ENCODE measurements at places on chromosomes 5 and 9. TPM values are rescaled to one million over a fixed set of nuclear protein-coding genes. Genes with fewer than 3 reads are reported as not detected.
A peak's percentile ranks its signal among the peaks of the same experiment; 100 is the strongest.

- DNase-seq: no peak
Measured at GRCh38 chr5:35899800-35900199, 38.6 kb downstream of the CAPSL start.

DNA sequence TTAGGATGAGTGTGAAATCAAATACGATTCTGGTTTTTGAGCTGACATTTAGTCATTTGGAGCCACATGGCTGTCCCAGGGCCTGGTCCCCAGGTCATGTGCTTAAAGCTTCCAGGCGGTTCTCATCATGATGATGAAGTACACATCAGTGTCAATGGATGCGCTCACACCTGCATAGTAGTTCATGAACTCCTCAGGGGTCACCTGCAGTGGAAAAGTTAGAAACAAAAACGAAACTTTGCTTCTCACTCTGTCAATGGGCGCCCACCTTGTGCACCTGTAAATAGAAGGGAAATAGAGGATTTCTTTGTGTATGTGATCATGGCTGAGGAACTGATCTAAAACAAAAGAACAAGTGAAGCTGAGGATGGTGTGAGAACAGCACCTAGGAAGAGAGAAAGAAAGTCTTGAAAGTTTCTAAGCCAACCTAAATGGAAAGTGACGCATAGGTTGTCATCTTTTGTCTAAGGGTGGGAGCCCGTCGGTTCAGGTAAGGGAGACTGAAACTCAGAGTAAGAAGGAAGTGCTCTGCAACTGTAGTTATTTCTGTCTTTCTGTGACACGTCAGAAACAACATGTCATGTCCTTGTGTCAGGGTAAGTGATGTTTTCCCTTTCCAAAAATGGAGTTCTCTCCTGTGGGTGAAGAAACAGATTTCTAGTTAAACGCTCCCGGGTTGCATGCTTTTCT is 33.8 kb downstream of the CAPSL start:
- DNase-seq: peak; percentile 65

GRCh38 chr5:55868846-55869245 is 17.7 kb downstream of the IL31RA start:
- peak; percentile 80 for DNase-seq

DNA sequence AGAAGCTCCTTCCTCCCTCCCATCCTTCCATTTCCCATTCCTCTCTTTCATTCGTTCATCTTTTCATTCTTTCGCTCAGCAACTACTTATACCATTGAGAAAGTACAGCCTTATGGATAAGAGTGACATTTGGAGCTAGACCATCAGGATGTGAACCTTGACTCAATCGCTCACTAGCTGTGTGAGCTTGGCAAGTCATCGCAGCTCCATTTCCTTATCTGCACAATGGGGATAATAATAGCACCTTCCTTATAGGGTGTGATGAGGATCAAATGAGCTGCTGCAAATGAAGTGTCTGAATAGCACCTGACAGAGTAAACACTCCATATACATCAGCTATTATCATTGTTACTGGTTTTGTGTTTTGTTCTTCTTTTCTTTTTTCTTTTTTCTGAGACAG is 28.1 kb upstream of the SYNPO start:
- DNase-seq: no peak

GRCh38 chr5:157306692-157307471 is 41.0 kb downstream of the CYFIP2 start:
- DNase-seq: peak; percentile 46

DNA sequence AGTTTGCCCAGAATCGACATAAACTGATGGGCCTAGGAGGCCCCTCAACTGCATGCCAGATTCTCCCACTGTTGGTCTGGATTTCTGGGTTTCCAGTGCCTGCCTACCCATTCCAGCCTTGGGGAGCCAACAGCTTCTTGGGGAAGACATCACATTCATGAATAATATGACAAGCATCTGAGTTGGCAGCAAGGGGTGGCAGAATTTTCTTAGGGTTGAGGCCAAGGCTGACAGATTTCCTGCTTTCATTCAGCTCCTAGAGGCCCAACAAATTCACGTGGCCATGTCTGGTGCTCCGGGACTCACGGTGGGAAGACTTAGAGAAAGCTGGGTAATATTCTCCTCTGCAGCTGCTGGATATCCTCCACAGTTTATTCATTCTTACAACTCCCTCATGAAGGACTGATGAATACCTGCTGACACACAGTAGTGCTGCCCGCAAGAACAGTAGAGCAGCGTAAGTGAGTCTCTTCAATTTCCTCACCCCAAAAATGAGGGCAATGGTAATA is 305.0 kb upstream of the TNC start:
- no peak for DNase-seq

GRCh38 chr5:136424835-136425584 is 59.7 kb upstream of the TRPC7 start:
- DNase-seq: peak; percentile 59

DNA sequence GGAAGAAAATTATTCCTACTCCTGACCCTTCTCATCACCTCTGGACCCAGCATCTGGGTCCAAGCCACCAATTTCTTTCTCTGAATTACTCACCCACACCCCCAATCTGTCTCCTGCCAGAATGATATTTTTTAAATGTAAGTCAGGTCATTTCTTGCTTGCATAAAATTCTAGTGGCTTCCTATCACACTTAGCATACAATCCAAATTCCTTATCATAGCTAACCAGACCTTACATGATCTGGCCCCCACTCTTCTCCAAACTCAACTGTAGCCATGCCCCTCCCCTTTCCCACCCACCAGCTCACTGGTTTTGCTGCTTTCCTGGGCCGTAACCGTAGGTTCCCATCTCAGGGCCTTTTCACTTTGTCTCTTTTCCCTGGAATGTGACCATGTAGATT is 15.2 kb downstream of the HTR4 start:
- DNase-seq: no peak

GRCh38 chr5:138575194-138576015 is at the start of gene HSPA9:
Gene HSPA9 (minus strand): TSS chr5:138575401. CDS start chr5:138575318, 83 bp downstream.
- peak; percentile 98 for DNase-seq

ZNF454 gene
- total RNA-seq: not detected

DNA sequence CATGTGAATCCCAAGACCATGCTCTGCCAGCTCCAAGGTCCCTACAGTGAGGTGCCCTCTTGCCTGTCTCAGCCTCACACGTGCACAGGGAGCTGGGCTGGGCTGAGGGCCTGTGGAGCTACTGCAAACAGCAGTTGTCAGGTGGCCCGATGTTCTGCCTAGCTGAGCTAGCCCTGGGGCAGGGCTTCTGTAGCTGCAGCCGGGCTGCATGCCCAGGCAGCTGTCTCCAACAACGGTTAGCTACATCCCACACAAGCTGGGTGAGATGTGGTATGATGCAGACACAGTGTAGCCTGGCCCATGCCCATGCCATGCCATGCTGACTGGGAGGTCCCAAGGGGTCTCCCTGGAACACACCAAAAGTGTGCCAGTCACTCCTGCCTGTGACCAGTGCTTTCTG is 62.0 kb downstream of the MACROH2A1 start:
- no peak for DNase-seq

GARIN3 gene
- total RNA-seq: 1.3 TPM

GRCh38 chr5:86095092-86095491 is 522.6 kb upstream of the COX7C start:
- no peak for DNase-seq

DNA sequence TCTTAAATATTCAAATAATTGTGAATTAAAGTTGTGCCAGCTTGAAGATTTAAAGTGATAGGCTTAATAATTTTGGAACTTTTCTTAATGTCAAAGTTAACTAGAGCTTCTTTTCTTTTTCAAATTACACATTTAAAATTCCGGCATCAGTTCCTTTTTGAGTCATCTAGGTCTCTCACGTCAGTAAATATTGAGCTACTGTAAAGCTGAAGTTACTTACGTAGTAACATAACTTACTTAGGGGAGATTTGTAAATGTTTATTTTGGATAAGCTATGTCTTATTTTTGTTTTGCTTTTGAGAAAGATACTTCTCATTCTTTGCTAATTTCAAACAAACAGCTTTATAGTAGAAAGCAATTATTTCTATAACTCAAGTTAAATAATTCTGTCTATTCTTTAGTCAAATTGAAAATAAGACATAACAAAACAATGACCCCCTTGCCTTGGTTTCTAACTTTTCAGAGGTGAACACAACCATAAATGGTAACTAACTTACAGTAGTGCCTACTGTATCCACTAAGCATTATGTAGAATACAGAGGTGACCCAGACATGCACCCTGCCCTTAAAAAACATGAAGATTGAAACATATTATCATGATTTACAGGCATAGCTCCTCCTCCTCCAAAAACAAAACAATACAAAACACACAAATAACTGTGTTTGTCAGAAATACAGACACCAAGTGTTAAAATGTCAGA is 29.8 kb downstream of the CD274 start:
- DNase-seq: no peak

CEL gene
- total RNA-seq: 1.0 TPM

DNA sequence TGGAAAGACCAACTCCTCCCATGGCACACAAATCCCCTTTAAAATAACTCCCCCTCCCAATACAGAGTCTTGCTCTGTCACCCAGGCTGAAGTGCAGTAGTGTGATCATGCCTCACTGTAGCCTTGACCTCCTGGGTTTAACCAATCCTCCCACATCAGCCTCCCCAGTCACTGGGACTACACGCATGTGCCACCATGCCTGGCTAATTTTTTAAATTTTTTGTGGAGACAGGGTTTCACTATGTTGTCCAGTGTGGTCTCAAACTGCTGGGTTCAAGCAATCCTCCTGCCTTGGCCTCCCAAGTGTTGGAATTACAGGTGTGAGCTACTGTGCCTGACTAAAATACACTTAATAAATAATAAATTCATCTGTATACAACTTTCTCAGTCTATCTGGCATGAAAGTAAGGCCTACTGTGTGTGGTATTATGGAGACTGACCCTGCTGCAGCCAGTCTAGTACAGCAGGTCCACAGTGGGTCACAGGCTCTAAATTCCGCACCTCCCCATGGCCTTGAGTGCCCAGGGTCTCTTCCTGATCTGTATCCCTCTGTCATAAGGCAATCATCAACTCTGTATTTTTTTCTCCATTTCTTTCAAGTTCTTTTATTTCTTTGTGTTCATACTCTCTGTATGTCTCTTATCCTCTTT is 169.4 kb downstream of the MAPKAP1 start:
- no peak for DNase-seq

DNA sequence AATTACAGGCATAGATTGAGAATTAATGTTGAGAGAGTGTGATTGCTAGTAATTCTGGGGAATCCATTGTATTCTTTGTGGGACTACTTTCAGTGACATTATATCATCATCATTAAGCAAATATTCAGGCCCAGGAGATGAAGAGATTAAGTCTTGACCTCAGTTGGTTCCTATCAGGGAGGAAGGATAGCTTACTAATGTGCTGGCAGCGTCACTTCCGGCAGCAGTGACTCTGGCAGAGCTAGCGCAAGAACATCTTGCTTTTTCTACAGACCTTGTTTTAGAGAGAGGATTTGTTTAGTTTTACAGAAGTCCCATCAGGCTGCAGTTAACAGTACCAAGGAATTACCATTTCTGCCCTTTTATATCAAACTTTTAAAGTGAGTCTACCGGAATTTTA is 20.3 kb downstream of the OSTF1 start:
- no peak for DNase-seq

- DNase-seq: no peak
Measured at GRCh38 chr5:61289241-61289640, 42.8 kb upstream of the ZSWIM6 start.

DNA sequence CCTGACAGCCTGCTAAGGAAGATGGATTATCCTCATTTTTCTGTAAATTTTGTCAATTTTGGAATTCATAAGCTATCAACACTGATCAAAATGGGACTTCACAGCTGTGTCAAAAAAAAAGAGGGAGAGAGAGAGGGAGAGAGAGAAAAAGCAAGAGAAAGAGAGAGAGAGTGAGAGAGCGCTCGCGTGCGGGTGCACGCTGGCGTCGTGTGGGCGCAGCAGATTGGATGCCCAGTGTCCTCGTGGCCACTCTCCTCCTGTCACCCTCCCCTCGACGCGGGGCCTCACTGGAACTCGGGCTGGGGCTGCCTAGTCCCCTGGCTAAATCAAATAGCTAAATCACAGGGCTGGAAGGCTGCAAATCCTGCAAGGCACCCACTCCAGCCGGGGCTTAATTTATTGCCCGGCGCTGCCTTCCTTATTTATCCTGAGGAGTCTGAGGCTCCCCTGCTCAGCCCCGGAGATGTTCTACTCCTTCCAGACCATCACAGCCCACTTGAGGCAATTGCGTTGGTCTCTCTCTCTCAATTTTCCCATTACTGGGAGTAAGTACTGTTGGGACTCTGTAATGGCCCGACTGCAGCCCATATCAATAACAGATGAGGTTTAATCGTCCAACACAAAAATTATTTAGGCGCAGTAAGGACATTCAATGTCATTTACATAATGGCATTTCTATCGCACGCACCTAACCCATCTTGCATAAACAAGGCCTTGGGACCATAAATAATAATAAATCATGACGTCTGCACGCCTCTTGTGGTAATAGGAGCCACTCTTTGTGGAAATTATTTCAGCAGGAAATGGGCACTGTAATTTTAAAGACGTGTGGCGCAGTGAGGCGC is 94.2 kb downstream of the PAX5 start:
- DNase-seq: no peak

- DNase-seq: no peak
Measured at GRCh38 chr5:159698322-159698721, 218.0 kb upstream of the ADRA1B start.

NDUFA8 gene
- total RNA-seq: 48.3 TPM

SLCO6A1 gene
- not detected for total RNA-seq

PCDHGA12 gene
- total RNA-seq: not detected

DNA sequence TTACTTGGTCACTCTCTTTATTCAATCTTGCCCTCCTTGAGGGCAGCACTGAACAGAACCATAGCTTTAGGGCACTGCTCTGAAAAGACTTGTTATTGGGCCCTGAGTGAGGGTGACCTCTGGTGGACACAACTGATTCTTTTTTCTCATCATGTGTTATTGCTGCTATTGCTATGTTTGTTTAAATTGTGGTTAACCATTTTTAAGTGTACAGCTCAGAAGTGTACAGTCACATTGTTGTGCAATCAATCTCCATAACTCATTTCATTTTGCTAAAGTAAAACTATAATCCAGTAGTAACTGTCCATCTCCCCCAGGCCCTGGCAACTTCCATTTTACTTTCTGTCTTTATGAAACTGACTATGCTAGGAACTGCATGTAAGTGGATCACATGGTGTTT is 351.1 kb upstream of the RIOK2 start:
- DNase-seq: no peak

GRCh38 chr9:4402501-4402900 is 87.8 kb upstream of the SLC1A1 start:
- no peak for DNase-seq

DNA sequence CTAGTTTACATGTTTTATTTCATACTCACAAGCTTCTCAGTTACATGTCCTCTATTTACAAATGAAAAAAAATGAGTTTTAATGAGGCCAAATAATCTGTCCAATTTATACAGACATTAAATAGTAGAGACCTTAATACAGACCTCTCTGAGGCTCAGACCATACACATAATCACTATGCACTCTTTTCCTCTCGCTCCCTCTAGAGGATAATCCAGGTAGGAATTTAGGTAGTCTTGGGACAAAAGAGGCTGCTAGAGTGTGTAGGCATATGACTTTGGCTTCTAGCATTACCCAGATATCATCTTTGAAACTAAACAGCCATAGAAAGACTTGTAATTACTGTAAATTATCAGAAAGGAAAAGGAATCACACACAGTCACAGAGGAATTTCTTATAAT is 444.7 kb downstream of the HINT1 start:
- no peak for DNase-seq

All from activated CD4-positive, alpha-beta memory T cell treated with anti-CD3 and anti-CD28 coated beads for 36 hours (primary cell).